GM23248 (cell line): ENCODE measurements at places on chromosomes 6 and 20.

- DNase-seq, result peak; percentile 67
Observed at GRCh38 chr6:145147559-145147958, 587.8 kb downstream of the EPM2A start.

GRCh38 chr20:24914388-24915241, 34.5 kb upstream of the CST7 start:
- DNase-seq, result no peak

- DNase-seq, result no peak
Observed at GRCh38 chr6:138456401-138456790, 42.9 kb downstream of the NHSL1 start.

GRCh38 chr20:4369798-4370124, 351.9 kb upstream of the PRND start:
- no peak for DNase-seq

DNA sequence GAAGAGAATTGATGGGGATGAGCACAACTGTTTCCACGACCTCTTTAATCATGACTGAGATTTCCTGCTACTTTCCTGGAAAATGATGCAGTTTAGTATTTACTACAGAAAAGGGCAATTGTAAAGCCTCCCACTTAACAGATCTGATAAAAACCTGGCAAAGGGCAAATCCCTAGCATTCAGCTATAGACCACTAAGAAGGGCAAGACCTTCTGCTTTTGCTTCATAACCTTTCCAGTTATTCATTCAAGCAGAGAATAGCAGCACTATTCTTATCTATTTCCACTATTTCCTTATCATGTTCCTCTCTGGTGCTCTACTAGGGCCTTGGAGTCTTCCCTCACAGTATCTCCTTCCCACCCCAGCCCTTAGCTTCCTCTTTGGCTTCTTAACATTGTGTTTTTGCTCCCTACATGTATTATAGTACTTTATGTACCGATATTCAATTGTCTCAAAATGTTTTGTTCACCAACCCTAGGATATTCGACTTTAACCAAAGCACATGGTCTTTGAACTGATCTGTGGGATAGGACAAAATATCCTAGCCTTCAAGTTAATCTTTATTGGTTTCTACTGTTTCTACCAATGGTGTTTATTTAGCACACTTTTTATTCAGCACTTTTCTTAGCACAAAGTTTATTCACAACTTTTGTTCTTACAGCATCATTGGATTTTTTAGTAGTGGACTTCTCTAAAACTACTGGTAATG, 32.7 kb upstream of the MANEA start:
- DNase-seq, result no peak

DNA sequence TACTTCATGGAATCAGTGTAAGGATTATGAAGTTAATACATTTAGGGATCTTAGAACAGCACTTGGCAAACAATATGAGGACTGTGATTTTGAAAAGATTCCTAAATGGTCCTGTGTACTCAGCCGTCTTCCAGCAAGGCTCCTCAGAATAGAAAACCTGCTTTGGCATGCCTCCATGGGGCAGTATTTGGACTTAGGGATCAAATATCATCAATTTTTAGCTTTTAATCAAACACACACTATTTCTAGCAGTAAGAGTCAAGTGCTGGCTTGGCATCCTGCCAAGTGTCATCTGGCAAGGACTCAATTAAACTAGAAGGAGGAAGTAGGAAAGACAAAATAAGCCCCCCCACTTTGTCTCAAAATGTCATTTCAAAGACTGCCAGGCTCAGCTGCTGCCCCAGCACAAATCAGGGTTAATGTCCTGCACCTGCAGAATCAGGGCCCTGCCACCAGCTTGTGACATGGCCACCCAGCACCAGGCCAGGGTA, 40.8 kb downstream of the IYD start:
- no peak for DNase-seq

- DNase-seq, result peak; percentile 51
Observed at GRCh38 chr6:17505062-17505476, 95.0 kb upstream of the FAM8A1 start.

DNA sequence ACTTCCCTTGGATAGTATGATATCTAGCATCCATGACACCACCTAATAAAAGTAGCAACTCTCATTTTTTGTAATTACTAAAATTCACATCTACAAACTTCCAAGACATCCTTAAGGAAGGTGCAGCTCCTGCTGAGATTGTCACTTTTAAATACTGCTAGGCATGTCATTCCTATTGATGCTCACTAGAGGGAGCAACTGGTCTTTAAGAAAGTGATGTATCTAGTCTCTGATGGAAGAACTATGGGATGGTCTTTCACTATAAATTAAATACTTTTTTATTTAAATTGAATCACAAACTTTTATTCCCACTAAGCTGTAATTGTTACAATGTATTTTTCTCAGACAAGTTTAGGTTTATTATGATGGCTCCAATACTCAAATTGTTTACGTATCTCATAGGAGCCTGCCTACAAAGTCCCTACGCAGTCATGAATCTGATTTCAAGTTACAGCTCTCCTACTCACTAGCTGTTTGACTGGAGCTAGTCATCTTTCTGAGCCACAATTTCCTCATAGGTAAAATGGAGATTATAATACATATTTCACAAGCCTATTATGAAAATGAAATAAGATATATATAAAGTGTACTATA, 8.1 kb upstream of the TSPYL1 start:
- DNase-seq, result peak; percentile 72
